ENCODE measurements at places on chromosomes 7 and 10.

DNA sequence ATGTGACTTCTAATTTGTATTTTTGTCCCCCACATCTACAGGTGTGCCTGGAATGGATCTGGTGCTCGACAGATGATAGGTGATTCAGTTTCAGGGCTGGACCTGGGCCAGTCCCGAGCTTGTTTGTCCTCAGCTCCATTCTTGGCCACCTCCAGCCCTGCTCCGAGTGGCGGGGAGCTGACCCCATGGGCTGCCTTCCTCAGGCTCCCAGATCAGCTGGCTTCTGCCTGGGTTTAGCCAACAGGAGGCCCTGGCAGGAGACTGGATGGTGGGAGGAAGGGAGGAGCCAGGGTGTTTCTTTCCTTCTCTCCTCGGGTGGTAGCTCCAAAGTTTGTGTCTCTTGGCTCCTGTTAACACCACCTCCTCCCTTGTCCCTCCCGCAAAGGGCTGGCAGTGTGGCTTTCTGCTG is 75.2 kb downstream of the CDH23 start:
- DNase-seq, result no peak

- DNase-seq, result no peak
These were observed 16.0 kb downstream of the ZFYVE27 start for GRCh38 chr10:97752956-97753355.

DNA sequence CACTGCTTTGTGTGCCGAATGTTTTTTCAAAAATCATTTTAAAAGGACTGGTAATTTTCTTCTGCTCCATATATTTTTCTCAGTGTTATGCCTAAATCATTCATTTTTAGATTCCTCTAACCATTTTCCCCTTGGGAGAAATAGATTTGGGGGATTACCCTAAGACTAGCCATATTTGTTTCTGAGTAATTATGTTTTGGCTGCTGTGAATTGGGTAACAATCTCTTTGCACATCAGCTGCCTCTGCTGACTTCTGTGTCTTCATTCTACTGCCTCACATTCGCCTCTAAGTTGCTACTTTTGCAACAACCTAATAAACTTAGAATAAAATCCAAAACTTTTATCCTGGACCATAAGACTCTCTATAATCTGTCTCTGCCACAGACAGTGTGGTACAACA is 18.5 kb upstream of the MRC1 start:
- DNase-seq, result no peak

DNA sequence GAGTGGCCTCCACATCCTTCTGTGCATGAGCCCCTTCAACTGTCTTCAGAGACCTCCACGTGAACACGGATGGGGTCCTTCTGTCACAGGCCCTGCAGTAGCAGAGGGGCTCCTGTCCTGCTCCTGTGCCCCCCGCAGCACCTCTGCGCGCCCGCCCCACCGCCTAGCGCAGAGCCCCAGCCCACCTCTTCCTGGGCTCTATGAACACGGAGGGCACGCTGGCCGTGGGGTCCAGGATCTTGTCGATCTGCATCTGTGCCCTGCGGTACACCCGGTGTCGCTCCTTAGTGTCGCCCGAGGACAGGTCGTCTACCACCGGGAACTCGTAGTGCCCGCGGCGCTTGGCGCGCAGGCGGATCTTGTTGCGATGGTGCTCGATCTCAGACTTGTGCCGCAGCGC is 71.4 kb upstream of the ATP6V0A4 start:
- DNase-seq, result no peak

GRCh38 chr10:70320751-70321150 is 36.9 kb upstream of the NPFFR1 start:
- peak; percentile 78 for DNase-seq

DNA sequence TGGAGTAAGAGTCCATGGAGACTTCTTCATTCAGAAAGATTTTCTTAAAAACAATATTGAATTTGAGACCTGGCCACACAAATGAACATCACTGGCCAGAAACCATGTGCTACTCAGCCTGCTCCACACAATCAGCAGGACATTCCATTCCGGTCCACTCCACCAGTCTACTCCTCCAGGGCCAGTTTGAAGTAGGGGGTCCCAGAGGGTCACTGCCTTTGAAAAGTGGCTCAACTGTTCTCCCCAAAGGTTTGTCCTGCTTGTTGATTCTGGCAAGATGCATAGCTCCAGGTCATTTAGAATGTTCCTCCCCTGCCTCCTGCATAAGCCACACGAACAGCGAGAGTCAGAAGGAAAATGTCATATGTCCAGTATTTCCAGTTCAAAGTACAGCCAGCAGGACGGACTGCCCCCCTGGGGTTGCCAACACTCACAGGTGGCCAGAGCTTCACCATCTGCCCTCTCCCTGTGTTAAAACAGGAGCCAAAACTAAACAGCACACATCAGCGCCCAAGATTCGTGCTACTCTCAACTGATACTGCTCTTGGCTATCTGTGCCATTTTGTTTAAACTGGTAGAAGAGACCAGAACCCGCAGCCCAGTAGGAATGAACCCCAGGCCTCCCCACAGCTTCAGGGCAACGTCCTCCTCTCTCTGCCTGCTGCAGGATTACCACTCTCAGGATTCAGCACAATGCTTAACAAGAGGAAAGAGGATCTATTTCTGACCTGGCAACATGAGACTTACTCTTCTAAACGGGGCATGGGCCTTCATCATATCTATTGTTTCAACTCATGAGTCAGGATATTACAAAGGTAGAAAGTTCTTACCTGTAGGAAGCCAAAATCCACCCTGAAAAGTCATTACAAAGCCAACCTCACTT is 11.3 kb downstream of the GRB10 start:
- DNase-seq, result no peak

GRCh38 chr7:93861325-93861949 is 29.1 kb downstream of the TFPI2 start:
- DNase-seq, result no peak

DNA sequence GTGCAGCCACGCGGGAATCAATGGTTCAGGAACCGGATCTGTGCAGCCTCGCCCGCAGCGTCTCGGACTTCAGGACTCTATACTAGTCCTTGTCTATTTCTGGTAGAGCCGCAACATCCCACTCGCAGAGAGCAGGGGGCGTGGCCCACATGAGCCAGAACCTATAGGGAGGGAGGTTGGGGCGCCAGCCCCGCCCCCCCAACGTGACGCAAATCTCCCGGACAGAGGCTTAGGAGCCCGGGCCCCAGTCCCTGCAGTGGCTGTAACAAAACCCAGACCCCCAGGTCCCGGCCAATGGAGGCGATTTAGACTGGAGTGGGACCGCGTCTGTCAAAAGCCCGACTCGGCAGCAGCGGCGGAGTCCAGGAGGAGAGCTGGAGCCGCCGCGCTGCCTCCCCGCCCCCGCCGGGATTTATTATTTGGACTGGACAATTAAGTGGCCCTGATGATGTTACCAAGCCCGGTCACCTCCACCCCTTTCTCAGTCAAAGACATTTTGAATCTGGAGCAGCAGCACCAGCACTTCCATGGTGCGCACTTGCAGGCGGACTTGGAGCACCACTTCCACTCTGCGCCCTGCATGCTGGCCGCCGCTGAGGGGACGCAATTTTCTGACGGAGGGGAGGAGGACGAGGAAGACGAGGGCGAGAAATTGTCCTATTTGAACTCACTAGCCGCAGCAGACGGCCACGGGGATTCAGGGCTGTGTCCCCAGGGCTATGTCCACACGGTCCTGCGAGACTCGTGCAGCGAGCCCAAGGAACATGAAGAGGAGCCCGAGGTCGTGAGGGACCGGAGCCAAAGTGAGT is at the start of gene NKX2-3:
Gene NKX2-3, plus strand, starts transcription at position 256 of the 809 bp plus-strand sequence. Its CDS starts 190 bp downstream, at position 446.
- no peak for DNase-seq

GRCh38 chr10:112663234-112664125 is 216.5 kb downstream of the VTI1A start:
- DNase-seq, result no peak

- no peak for DNase-seq
These were observed 64.5 kb downstream of the CARD11 start for GRCh38 chr7:2979201-2979631.

DNA sequence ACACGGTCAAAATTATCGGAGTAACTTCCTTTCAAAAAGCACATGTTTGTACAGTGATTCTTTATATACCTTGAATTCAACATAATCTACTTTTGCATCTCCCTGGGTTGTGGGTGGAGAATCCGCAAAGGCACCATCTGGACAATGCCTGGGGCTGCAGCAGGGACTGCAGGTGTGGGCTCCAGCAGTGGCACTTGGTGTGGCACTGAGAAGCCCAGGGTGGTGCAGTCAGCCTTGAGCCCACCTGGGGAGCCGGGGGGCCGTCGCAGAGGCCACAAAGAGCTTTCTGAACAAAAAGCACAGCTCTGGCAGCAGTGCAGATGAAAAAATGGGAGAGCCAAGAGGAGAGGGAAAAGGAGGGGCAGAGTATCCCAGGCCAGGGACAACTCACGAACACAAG is 22.2 kb downstream of the PARD3 start:
- no peak for DNase-seq
